Prostate gland (tissue), 2 donors: ENCODE measurements at places on chromosomes 12 and 14.
A peak's percentile ranks its signal among the peaks of the same experiment; 100 is the strongest.

DNA sequence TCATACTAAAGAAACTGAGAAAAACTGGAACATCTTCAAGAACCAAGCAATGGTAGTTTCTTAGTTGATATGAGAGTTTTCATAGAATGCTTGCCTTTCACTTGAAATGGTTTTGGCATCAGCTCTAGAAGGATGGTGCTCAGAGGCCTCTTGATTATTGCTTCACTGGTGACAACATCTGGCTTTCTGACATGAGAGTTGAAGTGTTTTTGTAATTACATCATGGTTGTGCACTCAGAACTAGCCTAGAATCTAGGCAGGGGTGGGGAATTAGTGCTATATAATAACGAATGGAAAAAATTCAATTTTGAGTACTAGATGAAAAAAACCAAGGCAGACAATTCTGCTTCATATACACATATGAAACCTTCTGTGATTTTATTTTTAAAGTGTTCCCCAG is 172.8 kb upstream of the LMNTD1 start:
- H3K27me3 ChIP-seq: no peaks in the 10 kb centered on the region
- no peak overlapping the region for H3K4me3 ChIP-seq
- H3K36me3 ChIP-seq: no peaks in the 10 kb centered on the region
- H3K4me1 ChIP-seq: no peaks in the 10 kb centered on the region

DNA sequence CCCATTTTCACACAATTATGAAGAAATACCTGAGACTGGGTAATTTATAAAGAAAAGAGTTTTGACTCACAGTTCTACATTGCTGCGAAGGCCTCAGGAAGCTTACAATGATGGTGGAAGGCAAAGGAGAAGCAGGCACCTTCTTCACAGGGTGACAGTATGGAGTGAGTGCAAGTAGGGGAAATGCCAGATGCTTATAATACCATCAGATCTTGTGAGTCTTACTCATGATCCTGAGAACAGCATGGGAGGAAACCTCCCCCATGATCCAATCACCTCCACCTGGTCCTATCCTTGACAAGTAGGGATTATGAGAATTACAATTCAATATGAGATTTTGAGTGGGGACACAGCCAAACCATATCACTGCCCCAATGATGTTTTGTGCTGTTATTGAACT is 189.3 kb upstream of the CRY1 start:
- H3K4me1 ChIP-seq: no peaks in the 10 kb centered on the region
- H3K36me3 ChIP-seq: no peaks in the 10 kb centered on the region
- no peak overlapping the region for H3K4me3 ChIP-seq

DNA sequence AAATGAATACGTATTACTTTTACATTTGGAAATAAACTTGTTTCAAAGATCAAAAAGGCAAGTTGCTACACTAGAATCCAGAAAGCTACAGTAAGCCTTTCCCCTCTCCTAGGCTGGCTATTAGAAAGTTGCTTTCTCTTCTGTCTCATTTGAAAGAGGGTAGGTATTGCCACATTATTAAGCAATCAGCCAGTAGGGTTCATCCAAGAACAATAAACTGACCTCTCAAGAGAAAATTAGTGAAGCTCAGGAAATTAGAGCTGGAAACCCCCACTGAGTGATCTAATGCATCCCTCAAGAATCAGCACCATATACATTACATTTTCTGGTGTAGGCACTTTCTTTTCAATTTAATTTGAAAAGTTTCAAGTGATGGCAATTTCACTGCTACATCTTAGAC is 4.5 kb upstream of the TMEM233 start:
- peaks cover 12% of the 10 kb centered on the region for H3K27me3 ChIP-seq
- no peaks in the 10 kb centered on the region for H3K36me3 ChIP-seq

GRCh38 chr12:570435-570920 is 92.8 kb downstream of the NINJ2 start:
- DNase-seq: peak; percentile 44
- peak overlapping the region; percentile 46 for H3K4me3 ChIP-seq
- H3K27me3 ChIP-seq: no peaks in the 10 kb centered on the region

- no peaks in the 10 kb centered on the region for H3K27me3 ChIP-seq
- H3K4me3 ChIP-seq: no peak overlapping the region
- H3K27ac ChIP-seq: peak overlapping the region; percentile 54
- H3K4me1 ChIP-seq: peaks cover 5% of the 10 kb centered on the region
- no peak for DNase-seq
Observed at GRCh38 chr14:68785534-68786490, 7.1 kb downstream of the ZFP36L1 start.

DNA sequence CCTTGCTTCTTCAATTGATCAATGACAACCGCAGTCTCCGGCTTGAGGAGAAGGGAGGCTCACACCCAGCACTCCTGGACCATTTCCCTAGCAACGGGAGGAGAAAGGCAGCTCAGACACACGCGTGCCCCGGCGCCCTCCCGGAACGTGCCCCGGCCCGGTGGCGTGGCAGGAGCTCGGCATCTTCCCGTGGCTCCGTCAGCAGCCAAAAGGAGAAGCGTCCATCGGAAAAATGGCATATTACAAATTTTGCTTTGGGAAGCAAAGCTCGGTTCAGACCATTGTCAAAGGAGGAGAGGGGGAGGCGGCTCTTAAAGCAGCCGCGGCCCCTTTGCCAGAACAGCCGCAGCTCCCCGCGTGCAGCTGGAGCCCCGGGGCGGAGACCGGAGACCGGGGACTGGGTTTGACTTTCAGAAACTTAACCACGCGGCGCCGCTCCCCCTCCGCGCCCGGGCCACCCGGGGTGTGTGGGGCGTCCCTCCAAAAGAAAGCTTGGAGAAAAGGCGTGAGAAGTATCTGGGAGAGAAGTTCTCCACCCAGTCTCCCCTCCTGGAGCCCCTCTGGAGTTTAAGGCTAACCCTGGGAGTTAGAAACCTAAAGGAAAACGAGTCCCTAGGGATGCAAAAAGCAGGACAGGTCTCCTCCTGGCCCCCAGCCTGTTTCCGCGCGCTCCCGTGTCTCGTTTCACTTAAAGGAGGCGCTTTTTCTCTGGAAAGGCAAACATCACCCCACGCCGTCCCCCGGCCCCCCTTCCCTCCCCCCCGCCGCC is 545 bp downstream of the PPFIA2 start:
- H3K4me1 ChIP-seq: no peaks in the 10 kb centered on the region
- no peaks in the 10 kb centered on the region for H3K36me3 ChIP-seq
- H3K4me3 ChIP-seq: peak overlapping the region; percentile 25
- no peak overlapping the region for H3K27ac ChIP-seq

GRCh38 chr12:108468196-108468968 is 46.7 kb upstream of the FICD start:
- peaks cover 4% of the 10 kb centered on the region for H3K27me3 ChIP-seq
- no peaks in the 10 kb centered on the region for H3K4me1 ChIP-seq
- H3K36me3 ChIP-seq: no peaks in the 10 kb centered on the region
- no peak overlapping the region for H3K4me3 ChIP-seq

DNA sequence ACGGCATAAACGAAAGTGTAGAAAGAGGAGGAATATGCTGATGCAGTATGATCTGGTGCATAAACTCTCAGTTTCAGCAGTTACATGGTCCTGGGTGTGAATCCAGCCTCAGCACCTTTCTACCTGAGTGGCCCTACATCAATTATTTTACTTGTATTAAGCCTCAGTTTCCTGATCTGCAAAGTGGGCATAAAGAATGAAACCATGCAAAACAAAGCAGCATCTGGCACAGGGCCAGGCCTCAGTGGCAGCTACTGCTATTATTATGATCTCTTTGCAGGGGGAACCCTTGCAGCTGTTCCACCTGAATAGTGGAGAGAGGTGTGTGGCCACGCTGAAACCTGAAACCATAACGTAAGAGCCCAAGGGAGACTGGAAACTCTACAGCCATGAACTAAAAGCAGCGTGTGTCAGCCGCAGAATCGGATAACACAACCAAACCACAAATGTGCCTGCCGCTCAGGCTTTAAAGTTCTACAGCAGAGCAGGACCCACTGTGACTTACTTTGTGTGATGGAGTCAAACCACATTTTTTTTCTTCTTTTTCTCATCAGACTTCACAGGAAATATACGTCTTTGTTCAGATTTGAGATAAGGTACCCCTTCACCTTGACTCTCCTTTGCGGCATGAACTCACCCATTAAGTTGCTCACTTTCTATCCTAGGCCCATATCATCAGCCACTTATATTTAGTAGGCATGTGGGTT is 29.2 kb upstream of the FOS start:
- no peaks in the 10 kb centered on the region for H3K36me3 ChIP-seq
- H3K27ac ChIP-seq: no peak overlapping the region
- H3K4me3 ChIP-seq: no peak overlapping the region
- H3K4me1 ChIP-seq: no peaks in the 10 kb centered on the region

- no peak overlapping the region for H3K27ac ChIP-seq
- no peaks in the 10 kb centered on the region for H3K36me3 ChIP-seq
- no peaks in the 10 kb centered on the region for H3K27me3 ChIP-seq
- no peaks in the 10 kb centered on the region for H3K4me1 ChIP-seq
- no peak overlapping the region for H3K4me3 ChIP-seq
- no peak for DNase-seq
Observed at GRCh38 chr12:119528241-119528640, 65.3 kb upstream of the TMEM233 start.

- no peaks in the 10 kb centered on the region for H3K4me1 ChIP-seq
- H3K27me3 ChIP-seq: no peaks in the 10 kb centered on the region
- H3K27ac ChIP-seq: no peak overlapping the region
- H3K4me3 ChIP-seq: no peak overlapping the region
- no peak for DNase-seq
Observed at GRCh38 chr12:12019881-12020280, 50.9 kb upstream of the BCL2L14 start.

DNA sequence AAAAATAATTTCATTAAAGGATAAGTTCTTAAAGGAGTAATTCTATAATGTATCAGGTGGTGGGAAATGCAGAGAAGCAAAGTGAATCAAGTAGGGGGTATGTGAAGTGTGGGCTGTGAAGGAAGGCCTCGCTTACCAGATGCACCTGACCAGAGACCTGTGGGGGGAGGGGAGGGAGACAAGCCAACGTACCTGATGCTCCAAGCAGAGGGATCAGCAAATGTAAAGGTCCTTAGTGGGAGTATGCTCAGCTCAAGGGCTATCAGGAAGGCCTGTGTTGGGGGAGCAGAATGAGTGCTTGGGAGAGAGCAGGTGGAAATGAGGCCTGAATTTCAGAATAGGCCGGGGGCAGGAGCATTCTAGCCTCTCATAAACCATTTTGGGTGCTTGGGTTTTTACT is 57.1 kb downstream of the ANO4 start:
- H3K27me3 ChIP-seq: no peaks in the 10 kb centered on the region
- H3K27ac ChIP-seq: no peak overlapping the region
- no peaks in the 10 kb centered on the region for H3K36me3 ChIP-seq
- DNase-seq: no peak

- no peaks in the 10 kb centered on the region for H3K27me3 ChIP-seq
- H3K27ac ChIP-seq: no peak overlapping the region
- no peaks in the 10 kb centered on the region for H3K36me3 ChIP-seq
Observed at GRCh38 chr14:103155010-103155409, 31.7 kb downstream of the TNFAIP2 start.

DNA sequence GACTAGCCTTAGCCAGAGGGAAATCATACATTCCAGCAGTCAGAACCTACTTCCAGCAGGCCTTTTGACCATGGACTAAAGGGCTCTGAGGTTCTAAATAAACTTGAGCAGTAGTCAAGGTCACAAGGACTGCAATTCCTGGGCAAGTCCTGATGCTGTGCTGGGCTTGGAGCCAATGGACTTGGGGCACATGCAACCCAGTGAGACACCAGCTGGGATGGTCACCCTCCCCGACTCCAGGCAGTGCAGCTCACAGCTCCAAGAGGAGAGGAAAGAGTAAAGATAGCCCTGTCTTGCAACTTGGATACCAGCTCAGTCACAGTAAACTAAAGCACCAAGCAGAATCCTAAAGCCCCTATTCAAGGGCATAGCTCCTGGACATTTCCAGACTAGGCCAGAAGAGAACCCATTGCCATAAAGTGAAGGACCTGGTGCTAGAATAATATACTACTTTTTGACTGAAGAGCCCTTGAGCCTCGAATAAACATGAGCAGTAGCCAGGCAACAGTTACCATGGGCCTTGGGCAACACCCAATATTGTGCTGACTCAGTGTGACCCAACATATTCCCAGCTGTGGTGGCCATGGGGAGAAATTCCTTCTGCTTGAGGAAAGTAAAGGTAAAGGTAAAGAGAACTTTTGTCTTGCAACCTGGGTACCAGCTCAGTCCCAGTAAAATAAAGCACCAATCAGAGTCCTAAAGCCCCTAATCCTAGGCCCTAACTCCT is 226.2 kb upstream of the CLEC14A start:
- H3K27ac ChIP-seq: no peak overlapping the region
- H3K36me3 ChIP-seq: no peaks in the 10 kb centered on the region
- no peak overlapping the region for H3K4me3 ChIP-seq
- DNase-seq: no peak
- H3K4me1 ChIP-seq: no peaks in the 10 kb centered on the region
- no peaks in the 10 kb centered on the region for H3K27me3 ChIP-seq

- H3K27ac ChIP-seq: peak overlapping the region; percentile 56
- H3K27me3 ChIP-seq: no peaks in the 10 kb centered on the region
- peak overlapping the region; percentile 3 for H3K4me3 ChIP-seq
- no peak for DNase-seq
Observed at GRCh38 chr14:45112896-45113781, 21.1 kb downstream of the FKBP3 start.

- no peak overlapping the region for H3K4me3 ChIP-seq
- H3K27me3 ChIP-seq: no peaks in the 10 kb centered on the region
- H3K27ac ChIP-seq: no peak overlapping the region
- no peak for DNase-seq
- H3K36me3 ChIP-seq: no peaks in the 10 kb centered on the region
- H3K4me1 ChIP-seq: no peaks in the 10 kb centered on the region
Observed at GRCh38 chr14:27410981-27411380, 813.1 kb upstream of the NOVA1 start.

DNA sequence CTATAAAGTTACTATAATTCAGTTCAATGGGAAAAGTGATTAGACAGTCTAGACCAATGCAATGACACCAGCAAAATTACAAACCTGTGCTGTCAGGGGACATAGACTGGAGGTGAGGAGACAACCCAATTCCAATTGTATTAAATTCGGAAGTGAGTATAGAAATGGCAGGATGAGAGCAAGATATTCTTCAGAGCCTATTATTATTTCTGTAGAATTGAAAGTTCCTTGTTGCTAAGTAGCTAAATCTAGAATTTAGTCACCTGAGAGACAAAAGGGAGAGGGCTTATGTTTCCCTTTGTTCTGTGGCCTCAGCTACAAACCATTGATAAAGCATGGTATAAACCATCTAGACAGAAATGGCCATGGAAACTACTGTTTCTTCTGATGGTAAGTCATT is at the start of gene ADAM21:
TSS of gene ADAM21 (plus strand) at position 301 of the 400 bp plus-strand sequence. CDS start 5,326 bp downstream, outside the sequence.
- DNase-seq: no peak
- no peaks in the 10 kb centered on the region for H3K27me3 ChIP-seq
- no peak within 1 kb of the TSS for H3K27ac ChIP-seq
- no peaks in the 10 kb centered on the region for H3K4me1 ChIP-seq
- H3K36me3 ChIP-seq: no peaks in the 10 kb centered on the region
